Activated CD8-positive, alpha-beta memory T cell treated with anti-CD3 and anti-CD28 coated beads, Interleukin-2, amount 50 U/mL, for 48 hours (primary cell): ENCODE measurements at places on chromosomes 3 and 15.
A peak's percentile ranks its signal among the peaks of the same experiment; 100 is the strongest.

DNA sequence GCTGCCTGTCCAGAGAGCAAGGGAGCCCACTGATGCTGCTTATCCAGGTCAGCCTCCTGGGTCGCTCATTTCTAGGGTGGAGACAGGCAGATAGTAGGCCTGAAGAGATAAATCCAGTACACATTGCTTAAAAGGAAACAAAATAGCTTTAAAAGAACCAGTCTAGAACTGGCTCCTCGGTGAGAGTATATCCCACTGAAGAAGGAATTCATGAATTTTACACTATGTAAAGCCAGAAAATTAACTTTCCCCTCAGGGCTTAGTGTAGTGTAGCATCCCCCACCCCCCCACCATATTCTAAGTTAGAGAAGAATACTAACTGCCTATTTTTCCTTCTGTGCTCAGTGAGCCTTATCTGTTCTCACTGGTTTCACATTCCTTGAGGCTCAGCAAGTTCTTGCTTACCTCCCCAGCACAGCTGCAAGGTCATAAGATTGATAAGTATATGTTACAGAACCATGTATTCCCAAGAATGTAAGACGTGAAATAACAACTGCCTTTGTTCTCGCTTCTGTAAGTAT is 30.5 kb upstream of the NOX5 start:
- no peak for DNase-seq

DNA sequence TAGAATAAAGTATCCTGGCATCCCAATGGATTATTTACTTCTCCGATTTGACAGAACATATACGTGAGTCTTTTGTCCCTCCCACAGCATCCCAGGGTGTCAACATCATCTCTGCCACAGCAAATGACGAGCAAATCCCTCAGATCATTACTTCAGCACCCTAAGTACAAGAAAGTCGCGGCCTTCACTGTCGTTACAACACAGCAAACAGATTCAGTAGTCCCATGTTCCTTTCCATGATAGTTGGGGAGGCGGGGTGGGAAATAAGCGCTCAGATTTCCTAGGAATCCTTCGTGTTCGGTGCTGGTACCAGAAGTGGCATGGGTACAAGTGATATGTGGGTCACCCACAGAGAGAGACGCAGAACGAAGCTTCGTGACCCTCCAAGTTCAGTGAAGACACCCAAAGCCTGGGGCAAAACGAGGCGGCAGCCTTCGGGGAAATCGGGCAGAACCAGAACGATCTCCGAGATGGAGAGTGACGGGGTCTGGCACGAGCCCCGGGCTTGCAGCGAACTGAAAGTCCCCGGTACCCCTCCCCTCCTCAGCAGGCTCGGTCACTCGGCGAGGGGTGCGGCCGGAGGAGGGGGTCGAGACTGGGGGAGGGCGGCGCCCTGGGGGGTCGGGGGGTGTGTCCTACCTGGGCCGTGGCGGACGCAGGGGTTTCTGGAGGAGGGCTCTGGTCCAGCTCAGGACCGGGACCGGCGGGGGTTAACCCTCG is 619 bp downstream of the TTBK2 start:
- no peak for DNase-seq

DNA sequence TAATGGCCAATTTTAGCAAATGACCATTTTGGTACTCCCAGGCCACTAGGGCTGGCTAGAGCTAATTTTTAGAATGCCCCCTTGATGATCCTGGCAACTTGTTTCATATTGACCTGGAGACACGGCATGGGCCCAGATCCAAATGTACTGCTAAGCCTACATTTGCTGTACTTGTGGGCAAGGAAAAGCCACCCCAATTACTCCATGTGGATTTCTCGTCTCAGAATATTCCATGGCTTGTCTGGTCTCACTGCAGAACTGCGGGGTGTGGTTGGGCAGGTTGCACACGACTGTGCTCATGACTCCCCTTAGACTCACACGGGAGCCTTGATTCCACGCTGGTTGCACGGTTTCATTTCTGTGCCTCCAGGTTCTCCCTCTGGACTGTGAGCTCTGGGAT is 140.9 kb downstream of the RPLP1 start:
- no peak for DNase-seq

DNA sequence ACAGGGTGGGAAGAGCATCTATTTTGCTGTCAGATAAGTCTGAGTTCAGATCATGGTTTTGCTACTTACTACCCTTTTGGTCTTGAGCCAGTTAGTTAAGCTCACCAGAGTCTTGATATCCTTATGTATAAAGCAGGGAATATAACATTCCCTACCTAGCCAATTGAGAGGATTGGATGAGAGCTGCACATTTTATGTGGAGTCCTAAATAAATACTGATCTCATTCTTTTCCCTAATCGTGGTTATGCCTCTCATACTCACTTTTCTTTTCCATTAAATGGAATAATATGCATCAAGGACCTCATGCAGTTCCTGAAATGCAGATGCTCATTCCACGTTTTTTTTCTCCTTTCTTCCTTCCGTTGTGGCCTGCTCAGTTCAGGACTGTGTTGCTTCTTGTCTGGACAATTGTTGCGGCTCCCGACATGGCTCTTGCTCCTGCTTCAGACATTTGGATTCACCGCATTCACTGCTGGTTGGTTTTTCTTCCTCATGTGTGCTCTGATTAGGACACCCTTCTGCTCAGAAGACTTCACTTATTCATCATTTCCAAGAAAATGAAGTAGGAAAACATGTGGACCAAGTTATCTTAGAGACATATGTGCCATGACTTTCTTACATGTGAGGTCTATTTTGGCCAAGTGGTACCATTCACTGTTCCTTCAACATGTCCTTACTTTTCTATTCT is 90.2 kb downstream of the NFKBIZ start:
- no peak for DNase-seq

DNA sequence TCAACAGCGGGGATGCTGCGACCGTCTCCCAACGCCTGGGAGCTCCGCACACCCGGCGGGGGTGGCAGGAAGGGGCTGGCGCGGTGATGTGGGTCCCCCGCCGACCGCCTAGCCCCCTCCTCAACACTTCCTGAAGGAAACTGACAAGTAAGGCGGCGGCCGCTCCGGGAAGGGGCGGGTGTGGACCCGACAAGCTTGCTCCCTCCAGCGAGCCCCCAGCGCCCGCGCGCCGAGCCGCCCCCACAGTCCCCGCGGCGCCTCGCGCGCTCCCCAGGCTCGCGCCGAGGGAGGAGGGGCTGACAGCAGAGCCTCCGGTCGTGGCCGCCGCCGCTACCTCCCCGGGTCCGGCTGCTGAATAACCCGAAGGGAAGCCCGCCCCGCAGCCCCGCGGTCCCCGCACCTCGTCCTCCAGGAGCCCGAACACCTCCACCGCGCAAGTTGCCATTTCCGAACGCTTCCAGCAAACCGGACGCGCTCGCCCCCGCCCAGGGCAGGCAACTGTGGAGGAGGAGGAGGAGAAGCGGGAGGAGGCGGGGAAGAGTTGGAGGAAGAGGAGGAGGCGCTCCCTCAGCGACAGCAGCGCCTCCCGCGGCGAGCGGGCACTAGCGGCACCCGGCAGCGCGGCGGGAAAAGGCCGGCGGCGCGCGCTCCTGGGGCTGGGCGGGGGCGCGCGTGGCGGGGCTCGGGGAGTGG is at the start of gene NEDD4:
Gene NEDD4, minus strand, starts transcription at position 502 of the 693 bp plus-strand sequence. Its CDS starts 57 bp downstream, at position 445.
- DNase-seq, result peak; percentile 87

GRCh38 chr15:68335251-68335650 is 57.7 kb downstream of the FEM1B start:
- no peak for DNase-seq

DNA sequence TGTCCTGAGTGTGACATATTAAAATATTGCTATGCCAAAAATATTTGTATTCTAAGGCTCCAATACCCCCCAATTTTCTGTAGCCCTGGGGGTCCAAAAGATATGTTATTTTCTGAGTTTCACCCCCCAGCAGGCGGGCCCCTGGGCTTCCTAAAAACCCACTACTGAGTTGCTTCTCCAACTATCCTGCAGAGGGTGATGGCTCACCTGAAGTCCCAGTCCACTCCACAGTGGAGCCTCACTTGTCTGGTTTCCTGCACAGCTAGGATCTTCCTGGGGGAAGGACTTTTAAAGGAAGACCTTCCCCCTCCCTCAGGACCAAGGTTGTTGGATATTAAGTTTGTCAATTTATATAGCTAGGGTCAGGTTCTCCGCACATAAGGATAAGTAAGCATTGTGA is 1181.4 kb downstream of the ROBO2 start:
- no peak for DNase-seq

DNA sequence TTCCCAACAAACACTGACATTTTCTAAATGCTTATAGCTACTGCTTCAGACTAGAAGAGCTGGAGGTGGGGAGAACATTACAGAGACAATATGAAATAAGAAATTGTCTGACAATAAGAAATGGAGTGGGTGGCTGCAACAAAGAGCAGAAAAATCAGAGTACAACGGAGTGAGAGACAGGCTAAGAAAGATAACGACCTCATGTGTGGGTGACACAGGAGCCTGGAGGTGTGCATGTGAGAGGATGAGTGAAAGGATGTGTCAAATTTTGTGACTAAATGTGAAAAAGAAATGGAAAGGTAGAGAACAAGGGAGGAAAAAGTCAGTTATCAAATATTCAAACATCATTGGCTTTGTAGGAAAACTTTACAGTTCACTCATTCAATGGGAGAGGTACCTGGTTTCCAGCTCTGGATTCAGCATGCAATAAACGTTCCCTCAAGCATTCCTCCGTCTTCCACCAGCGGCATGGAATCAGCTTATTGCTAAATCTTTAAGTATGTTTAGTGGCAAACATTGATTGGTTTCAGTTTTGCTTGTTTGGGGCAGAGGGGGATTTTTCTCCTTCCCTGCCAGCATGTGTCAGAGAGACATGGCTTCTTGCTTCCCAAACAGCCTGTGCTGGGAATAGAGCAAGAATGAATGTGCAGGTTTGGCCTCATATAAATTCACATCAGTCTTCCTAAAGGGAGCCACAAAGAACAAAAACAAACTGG is 103.8 kb upstream of the CHRM5 start:
- no peak for DNase-seq

DNA sequence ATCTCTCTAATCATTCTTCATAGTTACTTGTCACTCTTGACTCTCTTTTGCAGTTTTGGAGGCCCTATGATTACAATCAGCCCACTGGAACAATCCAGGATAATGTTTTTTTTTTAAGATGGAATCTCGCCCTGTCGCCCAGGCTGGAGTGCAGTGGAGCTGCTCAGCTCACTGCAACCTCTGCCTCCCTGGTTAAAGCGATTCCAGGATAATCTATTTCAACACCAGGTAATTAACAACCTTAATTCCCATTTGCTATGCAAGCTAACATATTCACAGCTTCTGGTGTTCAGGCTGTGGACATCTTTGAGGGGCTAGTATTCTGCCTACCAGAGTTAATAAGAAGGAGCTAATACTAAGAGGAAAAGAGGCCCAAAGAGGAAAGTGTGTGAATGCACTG is 1.1 kb upstream of the BLOC1S6 start:
- DNase-seq, result no peak

DNA sequence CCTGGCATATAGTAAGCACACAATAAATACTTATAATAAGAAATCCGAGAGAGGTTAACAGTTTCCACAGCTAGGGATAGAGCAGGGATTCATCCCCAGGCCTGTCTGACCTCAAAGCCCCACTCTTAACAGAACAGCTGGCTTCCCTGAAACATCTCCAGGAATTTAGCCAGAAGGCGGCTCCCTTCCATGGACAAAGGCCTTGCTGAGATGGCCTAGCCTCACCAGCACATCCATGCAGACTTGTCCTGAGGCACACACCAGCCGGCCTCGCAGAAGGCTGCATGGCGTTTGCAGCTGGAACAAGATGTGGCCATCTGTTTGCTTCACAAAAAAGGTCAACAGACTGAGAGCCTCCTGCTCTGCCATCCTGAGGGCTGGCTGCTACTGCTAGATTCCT is 245.4 kb downstream of the SLCO3A1 start:
- DNase-seq, result no peak

DNA sequence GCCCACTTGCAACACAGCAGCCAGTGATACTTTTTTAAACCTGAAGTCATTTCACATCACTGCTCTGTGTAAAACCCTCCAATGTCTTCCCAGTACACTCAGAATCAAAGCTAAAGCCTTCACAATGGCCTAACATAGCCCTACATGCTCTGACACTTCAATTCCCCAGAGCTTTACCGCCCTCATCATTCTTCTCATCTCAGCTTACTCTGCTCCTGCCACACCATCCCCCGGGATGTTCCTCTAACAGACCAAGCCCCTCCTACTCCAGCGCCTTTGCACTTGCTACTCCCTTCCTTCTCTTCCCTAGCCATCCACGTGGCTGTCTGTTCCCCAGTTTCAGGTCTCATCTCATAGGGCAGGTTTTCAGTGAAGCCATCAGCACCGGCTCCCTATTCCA is 194.0 kb downstream of the SSR3 start:
- DNase-seq, result no peak

- no peak for DNase-seq
Measured at GRCh38 chr3:64099316-64099715, 76.0 kb upstream of the PSMD6 start.

GRCh38 chr15:40790718-40791117 is 16.2 kb upstream of the ZFYVE19 start:
- DNase-seq, result no peak

DNA sequence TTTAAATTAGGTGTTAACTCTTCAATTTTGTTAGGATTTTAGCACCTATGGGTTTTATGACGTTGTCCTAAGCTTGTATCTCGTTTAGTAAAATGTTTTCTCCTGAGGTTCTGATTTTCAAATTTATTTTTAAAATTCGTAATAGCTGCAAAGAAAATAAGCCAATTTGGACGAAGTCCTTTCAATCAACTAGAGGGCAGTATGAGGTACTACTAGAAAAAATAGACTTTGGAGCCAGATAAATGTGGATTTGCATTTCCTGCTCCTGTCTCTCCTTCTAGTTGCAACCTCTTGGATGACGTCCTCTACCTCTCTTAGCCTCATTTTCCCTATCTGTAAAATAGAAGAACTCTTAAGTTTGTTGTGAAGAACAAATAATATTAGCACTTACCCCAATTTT is 81.1 kb downstream of the SLTM start:
- DNase-seq, result no peak

GRCh38 chr15:89401631-89402517 is 67.2 kb upstream of the POLG start:
- DNase-seq, result no peak

GRCh38 chr3:160735826-160736225 is 20.2 kb upstream of the PPM1L start:
- no peak for DNase-seq

DNA sequence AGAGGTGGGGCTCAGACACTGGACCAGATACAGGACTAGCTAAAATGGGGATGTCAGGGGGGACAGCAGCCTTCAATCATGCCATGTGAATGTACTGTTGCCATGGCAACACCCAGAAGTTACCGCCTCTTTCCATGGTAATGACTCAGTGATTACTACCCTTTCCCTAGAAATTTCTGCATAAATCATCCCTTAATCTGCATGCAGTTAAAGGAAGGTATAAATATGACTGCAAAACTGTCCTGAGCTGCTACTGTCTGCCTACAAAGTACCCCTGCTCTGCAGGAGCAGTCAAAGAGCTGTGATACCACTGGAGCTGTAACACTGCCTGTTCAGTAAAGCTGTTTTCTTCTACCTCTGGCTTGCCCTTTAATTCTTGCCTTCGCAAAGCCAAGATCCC is 168.2 kb downstream of the PEAK1 start:
- DNase-seq, result no peak

- no peak for DNase-seq
Measured at GRCh38 chr3:141311170-141311495, 57.2 kb upstream of the ZBTB38 start.

GRCh38 chr3:34260271-34261000 is 462.0 kb downstream of the PDCD6IP start:
- no peak for DNase-seq

GRCh38 chr3:23170291-23170690 is 32.8 kb upstream of the UBE2E2 start:
- DNase-seq, result no peak

- DNase-seq, result no peak
Measured at GRCh38 chr3:179421500-179421899, 29.8 kb downstream of the GNB4 start.
